Activated CD4-positive, alpha-beta memory T cell treated with anti-CD3 and anti-CD28 coated beads, Interleukin-2, amount 10 ng/mL, durations not matched to agents 7 days and 5 days (primary cell): ENCODE measurements at places on chromosomes 2 and 18. TPM values are rescaled to one million over a fixed set of nuclear protein-coding genes. Genes with fewer than 3 reads are reported as not detected.

The ESPNL gene
- total RNA-seq: 0.05 TPM

The GNLY gene
- total RNA-seq: 569 TPM

The C2orf81 gene
- total RNA-seq: 1.2 TPM

The ADNP2 gene
- 25.8 TPM for total RNA-seq

The CREG2 gene
- 0.65 TPM for total RNA-seq

The ATP6V1B1 gene
- not detected for total RNA-seq

The CYS1 gene
- 0.71 TPM for total RNA-seq

The LAPTM4A gene
- total RNA-seq: 36.7 TPM

The ADGRF3 gene
- 2.3 TPM for total RNA-seq

The MOGAT1 gene
- total RNA-seq: not detected
